ENCODE measurements at places on chromosomes 6 and 20.

DNA sequence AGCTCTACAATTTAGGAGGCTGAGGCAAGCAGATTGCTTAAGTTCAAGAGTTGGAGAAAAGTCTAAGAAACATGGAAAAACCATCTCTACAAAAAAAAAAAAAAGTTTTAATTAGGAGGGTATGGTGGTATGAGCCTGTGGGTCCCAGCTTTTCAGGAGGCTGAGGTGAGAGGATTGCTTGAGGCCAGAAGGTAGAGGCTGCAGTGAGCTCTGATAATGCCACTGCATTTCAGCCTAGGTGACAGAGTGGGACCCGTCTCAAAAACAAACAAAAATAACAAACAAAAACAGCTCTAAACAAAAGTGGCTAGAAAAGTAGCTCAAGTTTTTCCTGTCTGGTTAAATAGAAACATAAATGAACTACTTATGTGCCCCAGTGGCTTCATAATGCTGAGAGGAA lies 2133.6 kb upstream of the DEFB115 start:
- no peak for DNase-seq

DNA sequence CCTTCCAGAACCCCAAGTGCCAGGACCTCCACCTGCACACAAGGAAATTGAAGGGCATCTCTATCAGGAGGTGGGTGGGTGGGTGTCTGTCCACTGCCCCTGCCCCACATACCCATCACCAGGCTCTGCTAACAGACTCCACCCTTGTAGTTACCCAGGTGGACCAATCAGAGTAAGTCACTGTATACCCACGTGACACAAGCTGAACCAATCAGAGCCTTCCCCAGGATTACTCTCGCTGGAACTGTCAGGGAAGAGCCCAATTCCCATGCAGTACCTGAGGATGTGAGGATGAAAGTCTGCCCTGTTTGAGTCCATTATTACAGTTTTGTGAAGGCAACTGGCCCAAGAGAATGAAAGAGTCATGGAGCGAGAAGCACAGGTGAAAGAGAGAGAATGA lies 4.2 kb downstream of the OCSTAMP start:
- DNase-seq = no peak

DNA sequence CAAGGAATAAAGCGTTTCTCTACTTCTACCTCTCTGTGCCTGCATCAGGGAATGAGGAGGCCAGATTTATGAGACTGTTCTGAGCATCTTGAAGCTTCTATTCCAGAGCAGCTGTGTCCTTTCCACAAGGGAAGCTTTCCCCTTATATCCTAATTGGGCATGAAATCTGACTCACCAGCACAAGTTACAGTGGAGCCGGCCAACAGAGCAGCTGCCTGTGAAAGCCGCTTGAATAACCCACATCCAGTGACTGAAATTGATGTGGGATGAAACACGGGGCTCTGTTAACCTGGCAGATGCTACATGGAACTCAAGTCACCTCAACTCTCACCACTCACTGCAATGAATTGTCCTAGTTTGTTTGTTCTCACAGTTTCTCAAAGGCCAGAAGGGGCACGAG lies 400.3 kb downstream of the TFAP2A start:
- DNase-seq = no peak

GRCh38 chr20:48421547-48421946 lies 406.3 kb downstream of the PREX1 start:
- no peak for DNase-seq

DNA sequence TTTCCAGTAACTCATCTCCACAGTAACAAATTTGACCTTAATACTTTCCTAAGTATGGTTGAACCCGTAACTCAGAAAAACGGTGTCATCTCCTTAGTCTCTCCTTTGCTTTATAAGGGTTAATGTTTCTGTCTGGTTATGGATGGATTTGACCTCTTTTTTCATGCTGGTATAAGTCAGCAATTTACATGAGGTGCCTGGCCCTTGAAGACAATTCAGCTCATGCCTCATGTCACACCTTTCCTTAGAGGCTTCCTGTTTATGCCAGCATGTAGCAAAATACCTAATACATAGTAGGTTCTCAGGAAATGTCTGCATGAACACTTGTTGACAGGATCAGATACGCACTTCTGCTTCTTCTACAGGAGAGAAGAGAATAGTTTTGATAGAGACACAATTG lies 37.7 kb upstream of the C20orf144 start:
- DNase-seq = no peak

GRCh38 chr6:161369339-161369738 lies 95.5 kb upstream of the AGPAT4 start:
- DNase-seq = no peak

GRCh38 chr6:10391799-10392198 lies 23.1 kb downstream of the TFAP2A start:
- no peak for DNase-seq

- no peak for DNase-seq
Observed at GRCh38 chr20:62766071-62766450, 30.2 kb upstream of the MRGBP start.

- DNase-seq = no peak
Observed at GRCh38 chr6:10949579-10950490, 63.0 kb downstream of the SYCP2L start.

- DNase-seq = no peak
Observed at GRCh38 chr20:60271597-60271996, 313.4 kb downstream of the CDH26 start.

- DNase-seq = no peak
Observed at GRCh38 chr6:19870322-19870721, 33.2 kb downstream of the ID4 start.

DNA sequence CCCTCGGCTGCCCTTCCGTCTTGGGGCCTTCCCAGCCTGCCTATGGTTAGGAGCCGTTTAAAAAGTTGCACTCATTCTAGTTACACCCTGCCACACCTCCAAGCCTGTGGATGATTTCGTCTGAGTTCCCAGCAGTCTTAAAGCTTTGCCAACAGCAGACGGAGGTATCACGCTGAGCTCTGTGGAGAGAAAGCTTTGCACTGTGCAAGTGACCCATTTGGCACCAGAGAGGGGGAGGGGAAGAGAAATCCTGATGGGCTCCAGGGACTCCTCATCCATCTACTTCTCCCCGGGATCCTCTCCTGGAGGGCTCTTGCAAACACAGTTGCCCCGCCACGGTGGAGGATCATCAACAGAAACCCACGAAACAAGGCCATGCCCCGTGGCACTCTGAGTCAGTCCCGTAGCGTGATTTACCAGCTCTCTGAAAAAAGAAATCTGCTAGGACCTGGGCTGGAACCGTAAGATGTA lies 98.8 kb upstream of the CITED2 start:
- DNase-seq = no peak

DNA sequence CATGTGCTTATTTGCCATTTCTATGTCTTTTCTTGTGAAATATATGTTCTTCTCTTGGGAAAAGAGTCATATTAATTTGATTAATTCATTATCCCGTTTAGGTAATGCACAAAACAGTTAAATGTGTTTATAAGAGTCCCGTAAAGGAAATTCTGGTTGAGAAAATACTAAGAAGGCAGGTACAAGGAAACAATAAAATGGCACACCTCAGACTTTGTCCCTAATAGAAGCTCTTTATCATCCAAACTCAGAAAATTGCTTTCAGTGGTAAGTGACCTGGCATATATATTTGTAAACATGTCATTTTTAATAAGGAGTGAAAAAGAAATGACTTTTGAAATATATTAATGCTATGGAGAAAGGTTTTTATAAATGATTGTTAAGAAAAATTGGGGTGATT lies 540.5 kb upstream of the CITED2 start:
- no peak for DNase-seq

Data from stimulated activated CD4-positive, alpha-beta T cell treated with anti-CD3 and anti-CD28 coated beads, Interleukin-12 subunit alpha, Interleukin-12 subunit beta, amount 100 ng/mL, for 24 hours (primary cell).